ENCODE measurements at places on chromosomes 7 and 10.

DNA sequence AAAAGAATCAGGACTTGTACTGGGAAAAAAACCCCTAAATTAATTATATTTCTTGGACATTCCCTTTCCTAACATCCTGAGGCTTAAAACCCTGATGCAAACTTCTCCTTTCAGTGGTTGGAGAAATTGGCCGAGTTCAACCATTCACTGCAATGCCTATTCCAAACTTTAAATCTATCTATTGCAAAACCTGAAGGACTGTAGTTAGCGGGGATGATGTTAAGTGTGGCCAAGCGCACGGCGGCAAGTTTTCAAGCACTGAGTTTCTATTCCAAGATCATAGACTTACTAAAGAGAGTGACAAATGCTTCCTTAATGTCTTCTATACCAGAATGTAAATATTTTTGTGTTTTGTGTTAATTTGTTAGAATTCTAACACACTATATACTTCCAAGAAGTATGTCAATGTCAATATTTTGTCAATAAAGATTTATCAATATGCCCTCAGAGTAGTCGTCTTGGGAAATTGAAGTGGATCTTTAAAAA is 6.6 kb downstream of the EMX2 start:
- DNase-seq: no peak

DNA sequence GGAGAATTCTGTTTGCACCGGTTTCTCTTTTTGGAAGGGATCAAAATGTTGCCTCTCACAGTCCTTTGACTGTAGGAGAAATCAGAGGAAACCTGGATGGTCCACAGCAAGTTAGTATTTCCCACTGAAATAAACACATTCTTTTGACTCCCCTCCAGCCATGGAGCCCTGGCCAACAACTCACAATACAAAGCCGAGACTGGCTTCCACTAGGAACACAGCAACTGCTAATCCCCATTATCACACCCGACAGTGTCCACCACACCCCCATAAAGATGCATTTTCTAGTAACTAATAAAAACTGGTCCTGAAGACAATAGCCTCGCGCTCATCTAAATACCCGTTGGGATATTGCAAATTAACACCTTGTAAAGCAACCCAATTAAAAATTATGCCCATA is 798 bp upstream of the MACROH2A2 start:
- no peak for DNase-seq

GRCh38 chr10:44907556-44907955 is 3.6 kb upstream of the TMEM72 start:
- no peak for DNase-seq

DNA sequence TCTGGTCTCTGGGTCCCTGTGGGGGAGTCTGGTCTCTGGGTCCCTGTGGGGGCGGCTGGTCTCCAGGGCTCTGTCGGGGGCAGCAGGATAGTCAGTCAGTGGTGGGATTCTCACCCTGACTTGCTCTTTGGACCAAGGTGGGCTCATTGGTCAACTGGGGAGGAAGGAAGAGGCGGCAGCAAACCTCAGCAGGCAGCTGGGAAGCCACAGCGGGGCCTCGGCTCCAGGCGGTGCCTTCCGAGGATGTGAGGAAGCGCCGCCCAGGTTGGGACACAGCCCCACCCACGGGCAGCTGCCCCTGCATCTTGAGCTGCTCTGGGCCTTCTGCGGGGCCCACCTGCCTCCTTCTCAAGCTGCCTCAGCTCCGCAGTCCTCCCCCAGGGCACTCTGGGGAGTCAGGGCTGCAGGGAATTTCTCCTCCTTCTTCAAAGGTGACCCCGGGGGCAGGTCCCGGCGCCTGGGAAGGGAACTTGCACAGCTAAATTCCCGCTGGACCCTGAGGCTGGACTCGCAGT is 20.4 kb upstream of the KNDC1 start:
- DNase-seq: no peak

GRCh38 chr10:26372513-26373354 is 65.4 kb upstream of the APBB1IP start:
- no peak for DNase-seq

GRCh38 chr7:30805931-30806330 is 34.7 kb downstream of the MINDY4 start:
- DNase-seq: no peak

DNA sequence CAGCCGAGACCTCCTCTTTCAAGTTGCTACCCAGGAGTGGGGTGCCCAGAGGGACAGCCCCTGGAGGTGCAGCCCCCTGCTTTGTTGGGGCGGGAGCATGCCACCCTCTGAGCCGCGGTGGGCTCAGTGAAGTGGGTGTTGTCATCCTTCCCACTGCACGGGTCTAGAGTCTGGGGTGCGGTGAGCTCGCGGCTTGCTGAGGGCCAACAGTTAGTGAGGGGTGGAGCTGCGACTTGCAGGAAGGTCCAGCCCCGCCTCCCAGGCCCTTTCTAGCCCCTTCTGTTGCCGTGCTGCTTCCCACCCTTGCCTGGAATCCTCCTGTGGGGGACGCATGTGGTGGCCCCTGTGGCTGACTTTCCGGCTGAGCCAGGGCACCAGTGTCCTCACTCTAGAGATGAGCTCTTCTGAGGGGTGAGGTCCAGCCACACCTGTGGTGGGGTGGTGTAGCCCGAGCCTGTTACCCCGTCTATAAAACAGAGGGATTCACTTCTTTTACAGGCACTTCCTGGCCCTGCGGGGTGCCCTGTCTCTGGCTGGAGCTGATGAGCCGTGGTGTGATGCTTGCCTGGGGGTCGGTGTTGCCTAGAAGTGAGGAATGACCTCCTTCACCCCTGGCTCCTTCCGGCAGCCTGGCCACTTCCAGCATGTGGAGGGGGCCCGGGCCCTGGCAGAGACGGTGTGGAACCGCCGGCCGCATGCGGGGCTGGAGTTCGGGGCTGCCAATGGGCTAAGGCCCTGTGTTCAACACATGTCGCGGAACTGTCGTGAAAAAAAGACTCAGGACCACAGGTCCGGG is 127.9 kb downstream of the FAM53B start:
- no peak for DNase-seq

- no peak for DNase-seq
These were observed 57.7 kb upstream of the ZNRF2 start for GRCh38 chr7:30226614-30227268.

DNA sequence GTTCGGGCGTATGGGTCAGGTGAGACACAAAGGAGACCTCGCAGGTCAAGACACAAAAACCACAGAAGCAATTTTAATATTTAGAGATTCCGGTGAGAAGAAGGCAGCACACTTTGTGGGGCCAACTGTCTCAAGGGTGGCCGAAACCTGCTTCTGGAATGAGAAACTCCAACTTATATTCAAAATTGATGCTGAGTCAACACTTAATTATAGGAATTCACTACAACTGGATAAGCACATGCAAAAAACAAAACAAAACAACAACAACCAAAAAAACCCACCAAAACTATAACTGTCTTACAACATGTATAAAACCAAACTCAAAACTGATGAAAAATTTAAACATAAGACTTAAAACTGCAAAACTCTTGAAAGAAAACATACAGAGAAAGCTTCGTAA is 593.3 kb downstream of the POM121L12 start:
- DNase-seq: no peak

DNA sequence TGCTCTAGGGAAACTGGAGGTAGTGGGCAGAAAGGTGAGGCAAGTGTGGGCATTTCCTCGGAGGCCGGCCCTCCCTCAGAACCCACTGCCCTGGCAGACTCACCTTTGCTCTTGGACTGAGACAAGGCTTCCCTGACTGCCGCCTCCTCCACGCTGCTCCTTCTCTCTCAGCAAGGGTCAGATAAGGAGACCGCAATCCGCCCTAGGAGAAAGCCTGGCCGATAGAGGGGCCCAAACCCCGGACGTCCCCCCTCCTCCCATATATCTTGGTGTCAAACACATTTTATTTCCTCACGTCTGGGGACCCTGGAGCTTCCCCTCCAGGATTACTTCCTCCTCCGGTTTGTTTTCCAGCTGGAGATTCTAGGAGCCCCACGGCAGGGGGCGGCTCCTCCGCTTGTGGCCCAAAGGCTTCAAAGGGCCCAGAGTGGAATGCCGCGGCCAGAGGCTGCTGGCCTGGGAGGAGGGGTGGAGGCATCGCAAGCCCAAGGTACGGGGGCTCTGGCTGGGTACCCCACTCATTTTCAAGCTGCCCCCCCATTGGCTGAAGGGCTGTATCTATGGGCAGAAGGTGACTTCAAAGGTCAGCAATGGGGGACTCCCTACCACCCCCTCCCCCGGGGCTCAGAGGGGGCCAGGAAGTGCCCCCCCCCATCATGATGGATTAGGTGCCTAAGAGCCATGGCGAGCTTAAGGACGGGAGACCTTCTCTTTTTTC is 31.7 kb upstream of the LBX1 start:
- no peak for DNase-seq

DNA sequence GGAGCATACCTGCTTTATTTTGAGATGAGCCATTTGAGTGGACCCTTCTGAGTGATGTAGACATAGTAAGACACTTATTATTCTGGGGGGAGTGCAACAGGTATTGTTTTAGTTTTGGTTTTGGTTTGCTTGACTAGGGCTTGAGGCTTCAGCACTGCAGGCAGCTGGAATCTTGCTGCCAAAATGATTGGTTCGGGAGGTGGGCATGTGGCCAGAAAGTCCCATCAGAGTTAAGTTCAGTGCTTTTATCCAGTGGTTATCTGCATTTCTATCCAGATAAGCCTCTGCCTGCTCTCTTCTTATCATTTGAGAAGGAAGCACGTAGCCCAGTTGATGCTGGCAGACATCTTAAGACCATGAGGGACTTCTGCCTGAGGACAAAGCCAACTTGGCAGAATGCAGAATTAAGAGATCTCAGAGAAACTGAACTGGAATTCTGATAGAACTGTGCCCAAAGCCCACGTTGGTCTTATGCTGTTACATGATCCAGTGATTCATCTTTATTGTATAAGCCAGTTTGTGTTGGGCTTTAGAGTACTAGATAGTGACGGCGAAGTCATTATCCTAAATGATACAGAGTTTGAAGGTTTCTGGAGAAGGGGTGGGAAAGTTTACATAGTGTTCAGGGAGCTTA is 9.6 kb upstream of the JAZF1 start:
- DNase-seq: no peak

DNA sequence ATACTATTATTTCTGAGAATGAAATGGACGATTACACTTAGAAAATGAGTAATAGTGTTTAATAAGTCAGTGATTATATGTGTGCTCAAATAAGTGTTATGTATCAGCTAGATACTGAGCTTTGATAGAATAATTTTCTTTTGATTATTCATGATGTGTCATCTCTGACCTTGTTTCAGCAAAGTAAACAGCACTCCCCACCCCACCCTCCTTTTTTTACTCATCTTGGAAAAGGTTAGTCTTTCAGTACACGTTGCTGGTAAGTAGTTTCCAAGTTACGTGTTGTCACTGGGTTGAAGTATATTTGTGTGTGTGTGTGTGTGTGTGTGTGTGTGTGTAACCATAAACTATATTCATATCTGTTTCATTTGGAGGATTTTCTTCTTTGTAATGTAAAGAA is 84.1 kb downstream of the GNAI1 start:
- DNase-seq: no peak

- DNase-seq: no peak
These were observed 60.6 kb upstream of the GAD2 start for GRCh38 chr10:26156019-26156418.

DNA sequence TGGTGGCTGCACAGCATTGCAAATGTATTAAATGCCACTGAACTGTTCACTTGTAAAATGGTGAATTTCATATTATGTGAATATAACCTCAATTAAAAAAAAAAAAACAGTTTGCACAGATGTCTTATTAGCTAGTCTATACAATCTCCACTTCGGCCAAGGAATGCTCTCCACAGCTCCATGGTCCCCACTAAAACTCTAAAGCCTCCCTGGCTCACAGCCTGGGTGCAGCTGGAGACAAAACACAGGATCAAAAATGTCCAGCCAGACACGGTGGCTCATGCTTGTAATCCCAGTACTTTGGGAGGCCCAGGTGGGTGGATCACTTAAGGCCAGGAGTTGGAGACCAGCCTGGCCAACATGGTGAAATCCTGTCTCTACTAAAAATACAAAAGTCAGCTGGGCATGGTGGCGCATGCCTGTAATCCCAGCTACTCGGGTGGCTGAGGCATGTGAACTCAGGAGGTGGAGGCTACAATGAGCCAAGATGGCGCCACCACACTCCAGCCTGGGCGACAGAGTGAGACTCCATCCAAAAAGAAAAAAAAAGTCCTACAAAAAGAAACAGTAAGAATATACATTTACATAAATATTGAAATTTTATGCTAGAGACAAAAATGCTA is 66.0 kb downstream of the SRPK2 start:
- DNase-seq: no peak

DNA sequence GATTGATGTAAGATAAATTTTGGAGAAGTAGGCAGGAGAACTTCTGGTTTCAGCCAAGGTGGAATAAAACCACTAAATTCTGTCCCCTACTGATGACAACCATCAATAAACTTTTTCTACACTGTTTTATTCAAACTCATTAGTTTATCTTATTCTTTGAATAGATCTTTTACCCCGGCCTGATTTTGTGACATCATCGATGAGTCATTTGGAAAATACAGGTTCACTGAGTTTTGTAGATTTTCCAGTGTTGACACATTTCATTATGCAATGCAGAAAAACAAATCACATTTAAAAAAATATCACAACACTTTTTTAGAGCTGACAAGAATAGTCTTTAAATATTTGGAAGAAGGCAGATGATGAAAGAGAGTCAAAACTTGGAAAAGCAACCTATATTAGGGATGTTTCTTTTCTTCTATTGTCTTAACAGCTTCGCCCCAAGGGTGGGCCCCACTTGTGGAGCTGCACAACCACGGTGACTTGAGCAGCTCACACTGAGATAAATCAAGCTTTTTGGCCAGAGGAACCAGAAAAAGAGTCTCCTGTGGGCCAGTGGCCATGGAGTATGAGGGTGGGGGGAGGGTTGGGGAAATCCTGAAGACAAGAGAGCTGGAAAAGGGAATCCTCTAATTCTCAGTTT is 112.8 kb downstream of the PTEN start:
- DNase-seq: no peak

GRCh38 chr10:79079054-79079397 is 10.3 kb downstream of the ZMIZ1 start:
- no peak for DNase-seq

GRCh38 chr7:45156516-45157272 is 897 bp upstream of the RAMP3 start:
- DNase-seq: no peak

- no peak for DNase-seq
These were observed 48.5 kb upstream of the BHLHA15 start for GRCh38 chr7:98162758-98163157.

- no peak for DNase-seq
These were observed 646.2 kb downstream of the IPMK start for GRCh38 chr10:57621466-57621865.

- DNase-seq: no peak
These were observed 35.1 kb downstream of the DNAJB12 start for GRCh38 chr10:72319416-72320254.

- DNase-seq: no peak
These were observed 36.6 kb downstream of the DNMBP start for GRCh38 chr10:99973190-99973589.

- no peak for DNase-seq
These were observed 30.7 kb downstream of the THNSL1 start for GRCh38 chr10:25047088-25047487.

GRCh38 chr10:73940634-73941221 is 29.8 kb downstream of the PLAU start:
- DNase-seq: no peak

DNA sequence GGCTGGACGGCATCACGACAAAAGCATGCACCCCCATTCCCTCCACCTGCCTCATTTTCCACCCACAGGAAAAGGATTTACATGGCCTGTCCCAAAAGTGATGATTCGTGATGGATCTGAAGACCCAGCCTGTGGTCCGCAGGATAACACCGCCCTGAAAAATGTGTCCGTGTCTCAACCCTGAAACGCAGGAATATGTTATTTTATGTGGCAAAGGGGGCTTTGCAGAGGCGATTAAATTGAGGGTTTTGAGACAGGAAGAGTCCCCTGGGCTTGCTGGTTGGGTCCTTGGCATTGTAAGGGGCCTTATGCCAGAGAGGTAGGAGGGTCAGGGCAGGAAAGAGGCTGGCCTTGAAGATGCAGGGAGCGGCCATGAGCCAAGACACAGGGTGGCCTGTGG is 80.2 kb upstream of the PPP2R2D start:
- DNase-seq: no peak
